CD4-positive, alpha-beta T cell treated with Interleukin-10 for 1 hour (primary cell): ENCODE measurements at places on chromosomes 1 and 21.

- no peak for DNase-seq
Measured at GRCh38 chr21:42562816-42563215, 49.2 kb downstream of the SLC37A1 start.

- peak; percentile 91 for DNase-seq
Measured at GRCh38 chr1:26788836-26789611, 1.3 kb downstream of the PIGV start.

GRCh38 chr1:87933171-87933570, 604.5 kb downstream of the LMO4 start:
- no peak for DNase-seq

DNA sequence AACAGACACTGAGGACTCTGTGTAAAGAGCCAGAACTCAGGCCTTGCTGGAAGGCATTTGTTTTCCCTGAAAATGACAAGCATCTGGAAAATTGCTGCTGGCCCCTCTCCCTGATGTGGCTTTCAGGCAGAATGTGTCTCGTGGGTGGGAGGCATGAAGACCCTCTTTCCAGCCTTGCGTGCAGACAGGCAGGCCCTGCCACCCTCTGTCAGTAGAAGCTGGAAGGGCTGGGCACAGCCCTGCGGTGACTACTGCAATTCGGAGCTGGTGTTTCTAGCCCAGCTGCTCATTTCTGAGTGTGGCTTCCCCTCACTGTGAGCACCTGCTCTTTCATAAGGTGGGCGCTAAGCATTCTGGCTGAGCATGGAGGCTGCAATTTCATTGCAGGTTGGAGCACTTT, 349.9 kb downstream of the PTPRU start:
- DNase-seq = no peak

- DNase-seq = no peak
Measured at GRCh38 chr1:159879977-159880376, 17.5 kb upstream of the VSIG8 start.

- no peak for DNase-seq
Measured at GRCh38 chr1:156346636-156347035, 8.3 kb downstream of the TSACC start.

- no peak for DNase-seq
Measured at GRCh38 chr1:195791796-195792195, 816.4 kb downstream of the KCNT2 start.

DNA sequence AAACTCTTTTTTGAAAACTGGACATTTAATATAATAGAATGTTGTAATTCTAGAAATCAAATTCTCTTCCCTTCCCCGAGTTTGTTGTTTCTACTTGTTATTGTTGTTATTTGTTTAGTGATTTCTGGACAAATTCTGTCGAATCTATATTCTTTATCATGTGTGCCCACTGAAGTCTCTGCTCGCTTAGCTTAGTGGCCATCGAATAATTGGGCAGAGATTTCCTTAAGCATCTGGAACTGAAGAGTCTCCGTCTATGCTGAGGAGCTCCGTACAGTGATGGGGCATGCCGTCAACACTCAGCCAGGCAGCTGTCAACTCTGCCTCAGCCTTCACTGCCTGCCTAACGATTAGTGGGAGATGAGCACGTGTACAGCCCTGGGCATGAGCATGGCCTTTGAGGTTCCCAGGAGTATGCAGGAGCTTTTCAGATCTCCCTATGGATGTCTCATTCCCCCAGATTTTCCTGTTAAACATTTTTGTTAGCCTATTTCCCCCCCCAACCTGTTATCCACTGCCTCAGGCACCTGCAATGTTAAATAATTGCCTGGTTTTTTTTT, 66.8 kb downstream of the SLX9 start:
- DNase-seq = no peak

GRCh38 chr1:205523261-205523890, 18.9 kb downstream of the CDK18 start:
- no peak for DNase-seq

GRCh38 chr21:43731891-43732711, 13.2 kb downstream of the PDXK start:
- no peak for DNase-seq

DNA sequence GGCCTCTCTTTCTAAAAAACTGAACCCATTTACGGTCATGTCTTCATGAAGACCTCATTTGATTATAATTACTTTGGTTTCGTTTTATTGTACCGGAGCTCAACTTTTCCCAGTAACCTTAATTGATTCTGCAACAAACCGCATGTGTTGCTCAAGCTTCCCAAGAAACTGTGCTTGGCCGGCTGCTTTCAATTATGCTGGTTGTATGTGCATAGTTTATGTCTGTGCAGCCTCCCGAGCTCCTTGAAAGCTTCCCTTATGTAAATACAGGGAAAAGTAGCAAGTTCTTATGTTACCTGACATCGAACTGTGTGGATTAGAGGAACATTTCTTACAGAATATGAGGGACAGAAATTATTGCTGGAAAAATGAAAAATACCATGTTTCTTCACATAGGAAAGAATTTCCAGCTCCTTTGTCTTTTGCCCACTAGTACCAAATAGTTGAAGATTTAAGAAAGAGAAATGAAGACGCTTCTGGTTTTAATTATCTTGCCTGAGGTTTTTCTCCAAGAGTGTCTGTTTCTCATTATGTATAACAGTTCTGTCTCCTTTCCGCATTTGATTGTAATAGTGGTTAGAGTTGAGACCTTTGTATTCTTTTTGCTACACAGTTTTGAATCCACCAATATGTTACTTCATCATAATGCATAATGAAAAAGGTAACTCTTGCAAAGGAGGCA, 2.1 kb downstream of the VCAM1 start:
- DNase-seq = no peak

GRCh38 chr1:27891196-27891889, 19.0 kb downstream of the THEMIS2 start:
- DNase-seq = peak; percentile 71

DNA sequence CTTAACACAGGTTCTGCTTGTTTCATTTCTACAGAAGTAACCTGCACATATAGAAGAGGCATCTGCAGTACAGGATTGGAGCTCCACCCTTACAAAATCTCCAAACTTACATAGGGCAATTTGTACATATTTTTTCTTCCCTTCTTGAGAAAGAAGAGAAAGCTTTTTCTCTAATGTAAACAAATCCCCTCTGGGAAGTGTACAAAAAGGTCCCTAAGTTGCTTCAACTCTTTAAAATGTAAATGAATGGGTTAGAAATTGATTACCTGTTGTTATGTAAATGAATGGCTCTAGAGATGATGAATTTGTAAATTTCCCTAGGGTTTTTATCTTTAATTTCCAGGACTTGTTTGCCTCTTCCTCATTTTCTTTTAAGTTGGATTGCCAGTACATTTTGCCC, 1183.7 kb downstream of the MRPL39 start:
- DNase-seq = no peak

- no peak for DNase-seq
Measured at GRCh38 chr21:32562426-32562825, 22.9 kb downstream of the TCP10L start.

GRCh38 chr1:60425528-60425927, 352.0 kb upstream of the C1orf87 start:
- no peak for DNase-seq

DNA sequence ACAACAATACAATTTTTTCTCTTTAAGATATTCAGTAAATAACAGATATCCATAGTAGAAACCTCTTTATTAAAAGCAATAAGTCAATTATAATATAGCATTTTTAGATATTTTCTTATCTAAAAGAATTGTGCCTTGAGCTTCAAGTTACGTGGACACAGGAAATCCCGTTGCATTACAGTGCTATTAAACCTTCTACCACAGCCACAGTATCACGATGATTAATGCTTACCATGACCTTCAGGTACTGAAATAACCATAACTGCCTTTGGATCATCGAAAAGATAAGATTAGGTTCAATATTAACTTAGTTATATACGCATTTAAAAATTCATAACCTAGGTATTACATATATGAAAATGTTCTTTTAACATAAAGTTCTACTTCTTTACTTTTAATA, 17.9 kb downstream of the B3GALNT2 start:
- no peak for DNase-seq

- no peak for DNase-seq
Measured at GRCh38 chr1:41733021-41733420, 185.7 kb downstream of the HIVEP3 start.

DNA sequence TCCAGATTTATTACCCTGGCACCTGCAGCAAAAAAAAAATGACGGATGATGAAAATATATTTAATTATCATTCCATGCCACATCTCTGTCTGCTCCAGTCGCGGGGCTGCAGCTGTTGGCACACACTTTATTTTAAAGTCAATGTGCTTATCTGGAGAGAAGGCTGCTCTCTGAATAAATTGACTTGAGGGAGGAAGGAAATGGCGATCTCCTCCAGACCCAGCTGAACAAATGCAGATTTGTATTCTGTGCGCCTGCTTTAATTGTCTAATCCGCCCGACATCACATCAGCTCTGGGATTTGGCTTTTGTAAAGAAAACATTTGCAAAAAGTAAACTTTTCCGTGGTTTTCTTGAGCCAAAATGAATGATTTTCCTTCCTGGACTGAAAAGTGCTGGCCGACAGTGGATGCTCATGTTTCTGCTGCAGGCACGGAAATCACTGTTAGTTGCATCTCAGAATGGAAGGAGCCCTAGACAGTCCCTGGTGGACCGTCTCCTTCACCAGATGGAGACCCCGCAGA, 150.2 kb downstream of the CAMTA1 start:
- DNase-seq = no peak

DNA sequence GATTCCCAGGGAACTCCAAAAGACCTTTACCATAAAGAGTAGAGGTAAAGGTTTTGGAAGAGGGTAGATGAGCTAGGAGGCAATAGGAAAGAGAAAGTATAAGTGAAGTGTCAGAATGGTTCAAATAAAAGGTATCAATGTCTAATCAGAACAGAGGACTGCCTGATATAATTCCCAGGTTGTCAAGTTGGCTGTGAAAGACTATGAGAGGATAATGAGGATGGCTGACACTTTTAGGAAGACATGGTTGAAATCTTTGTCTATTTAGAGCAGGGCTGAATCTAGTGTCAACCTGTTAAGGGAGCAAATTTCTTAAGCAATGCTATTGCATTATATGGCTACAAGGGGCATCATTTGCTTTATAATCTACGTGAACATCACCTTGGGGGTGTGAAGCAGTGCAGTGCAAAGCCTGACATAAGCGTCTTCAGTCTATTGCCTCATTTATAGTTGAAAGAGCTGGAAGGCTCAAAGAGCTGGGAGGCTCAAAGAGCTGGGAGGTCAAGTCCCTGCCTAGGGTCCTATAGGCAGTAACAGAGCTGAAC, 308.3 kb upstream of the DEPDC1 start:
- no peak for DNase-seq

GRCh38 chr1:35573198-35574124, at the start of gene TFAP2E:
Gene TFAP2E, plus strand, starts transcription at chr1:35573314. Its CDS starts 264 bp downstream, at chr1:35573578.
- no peak for DNase-seq

DNA sequence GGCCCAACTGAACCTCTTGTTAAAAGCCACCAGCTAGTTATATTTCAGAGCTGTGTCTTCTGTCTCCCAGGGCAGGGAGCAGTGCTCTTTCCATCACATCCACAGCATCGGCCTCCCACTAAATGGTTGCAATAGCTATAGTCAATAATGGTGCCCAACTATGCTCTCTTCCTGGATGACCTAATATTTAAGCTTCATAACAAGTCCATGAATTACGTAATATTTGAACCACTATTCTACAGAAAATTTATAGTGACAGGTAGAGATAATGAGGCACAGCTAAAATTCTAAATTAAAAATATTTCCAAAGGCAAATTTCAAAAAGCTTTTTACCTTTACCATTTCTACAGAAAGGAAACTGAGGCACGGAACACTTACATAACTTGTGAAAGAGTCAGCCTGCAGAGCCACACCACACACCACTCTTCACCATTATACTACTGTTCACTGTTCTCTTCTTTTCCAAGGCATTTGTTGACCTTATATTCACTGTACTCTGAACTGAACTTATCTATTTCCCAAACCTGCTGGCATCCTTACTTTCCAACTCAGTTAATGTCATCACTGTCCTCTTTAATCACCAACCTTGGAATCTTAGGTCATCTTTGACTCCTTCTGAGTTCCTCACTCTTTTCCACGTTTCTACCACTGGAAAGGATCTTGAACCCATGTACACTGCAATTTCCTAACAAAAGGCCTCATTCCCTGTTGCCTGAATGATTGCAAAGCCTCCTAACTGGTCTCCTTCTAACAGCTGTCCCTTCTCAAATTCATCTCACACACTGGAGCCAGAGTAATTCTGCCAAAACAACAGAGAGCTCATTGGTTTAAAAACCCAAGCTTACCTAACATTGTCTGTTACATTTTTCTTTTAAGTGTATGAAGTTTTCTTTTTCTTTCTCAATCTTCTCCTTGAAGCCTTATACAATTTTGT, 85.5 kb downstream of the DDAH1 start:
- no peak for DNase-seq

DNA sequence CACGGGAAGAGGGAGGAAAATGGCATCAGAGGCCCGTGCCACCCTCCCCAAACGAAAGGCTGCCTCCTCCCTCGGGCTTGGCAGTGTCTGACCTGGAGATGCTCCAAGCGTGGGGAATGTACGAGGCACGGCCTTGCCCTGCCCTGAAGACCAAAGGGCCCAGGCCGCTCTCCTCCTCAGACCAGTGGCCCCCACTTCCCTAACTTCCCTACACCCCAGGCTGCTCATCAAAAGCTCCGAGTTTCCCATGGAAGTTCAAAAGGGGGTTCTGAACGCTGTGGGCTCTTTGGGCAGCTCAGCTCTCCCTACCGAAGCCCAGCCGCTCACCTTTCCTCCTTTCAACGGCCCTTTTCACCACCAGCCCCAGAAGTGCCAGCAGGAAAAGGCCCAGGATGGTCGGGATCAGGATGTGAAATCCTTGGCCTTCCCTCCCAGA, 11.8 kb downstream of the FCMR start:
- no peak for DNase-seq

DNA sequence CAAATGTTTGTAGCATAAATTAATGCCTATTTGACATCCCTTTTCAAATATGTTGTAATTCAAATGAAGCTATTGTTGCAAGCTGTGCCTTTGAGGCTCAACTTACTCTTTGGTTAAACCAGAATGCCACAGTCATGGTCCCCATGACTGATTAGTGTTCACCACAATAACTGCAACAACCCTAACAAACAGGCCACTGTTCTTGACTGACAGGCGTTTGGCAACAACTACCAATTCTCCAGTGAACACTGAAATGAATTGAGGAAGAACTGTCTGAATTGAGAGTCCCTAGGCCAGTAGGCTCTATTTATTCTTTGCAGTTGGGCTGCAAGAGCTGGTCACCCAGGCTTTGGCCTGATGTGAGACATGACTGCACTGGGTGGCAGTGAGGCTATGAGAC, 6.6 kb upstream of the TMEM167B start:
- no peak for DNase-seq

DNA sequence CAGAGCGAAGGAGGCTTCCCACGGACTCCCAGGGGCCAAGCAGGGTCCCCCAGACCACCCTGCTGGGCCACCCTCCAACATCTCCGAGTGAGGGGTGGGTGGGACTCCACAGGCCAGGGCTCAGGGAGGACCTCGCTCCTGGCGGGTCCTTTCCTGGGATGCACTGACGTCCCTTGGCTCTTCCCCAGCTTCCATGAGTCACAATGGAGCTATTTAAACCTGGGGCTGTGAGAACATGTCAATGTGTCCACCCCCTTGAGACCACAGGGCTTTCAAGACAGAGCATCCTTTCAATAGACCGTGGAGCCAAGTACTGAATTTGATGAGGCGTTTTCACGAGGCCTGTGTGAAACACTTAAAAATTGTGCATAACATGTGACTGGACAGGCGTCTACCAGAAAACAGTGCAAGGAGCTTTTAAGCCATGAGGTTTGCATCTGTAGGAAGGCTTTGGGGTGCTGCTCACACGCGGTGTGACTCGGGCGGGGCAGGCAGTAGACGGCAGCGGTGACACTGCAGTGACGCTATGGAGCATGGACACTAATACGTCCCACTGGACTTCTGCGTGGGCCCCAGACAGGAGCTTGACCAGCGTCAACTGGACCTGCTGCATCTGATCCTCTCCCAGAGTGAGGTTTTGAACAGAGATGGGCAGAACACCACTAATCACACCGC, 24.1 kb upstream of the NPHP4 start:
- DNase-seq = no peak
